ENCODE measurements at places on chromosomes 7 and 10.

- DNase-seq, result no peak
These were observed 240.1 kb downstream of the TRIL start for GRCh38 chr7:28718055-28718481.

DNA sequence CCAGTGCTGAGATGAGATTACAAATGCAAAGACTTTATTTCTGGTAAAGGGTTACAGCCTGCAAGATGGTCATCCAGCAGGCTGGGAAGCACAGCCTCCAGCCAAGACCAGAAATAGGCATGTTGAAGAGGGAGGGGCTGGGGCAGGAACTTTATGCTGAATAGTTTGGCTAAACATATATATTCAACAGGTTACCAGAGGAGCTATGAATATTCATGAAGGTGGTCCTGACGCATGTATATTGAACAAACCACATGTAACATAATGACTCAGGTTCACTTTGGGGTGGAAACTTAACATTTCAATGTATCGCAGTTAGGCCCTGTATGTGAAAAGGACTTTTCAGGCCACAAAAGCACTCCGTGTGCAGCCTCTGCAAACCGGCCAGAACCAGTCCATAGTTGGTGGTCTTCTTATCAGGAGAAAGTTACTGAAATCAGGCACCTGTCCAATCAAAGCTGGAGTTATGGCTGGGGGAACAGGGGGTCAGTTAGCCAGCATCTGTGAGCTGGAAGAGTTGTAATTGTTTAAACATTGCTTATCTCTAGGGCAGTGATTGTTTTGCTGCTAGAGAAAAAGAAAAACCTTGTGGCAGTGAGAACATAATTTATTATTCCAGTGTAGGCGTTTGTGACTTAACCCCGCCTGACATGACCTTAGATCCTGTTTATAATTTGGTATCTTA is 372.9 kb upstream of the AUTS2 start:
- no peak for DNase-seq

GRCh38 chr7:158129037-158130022 is 458.3 kb downstream of the PTPRN2 start:
- no peak for DNase-seq

DNA sequence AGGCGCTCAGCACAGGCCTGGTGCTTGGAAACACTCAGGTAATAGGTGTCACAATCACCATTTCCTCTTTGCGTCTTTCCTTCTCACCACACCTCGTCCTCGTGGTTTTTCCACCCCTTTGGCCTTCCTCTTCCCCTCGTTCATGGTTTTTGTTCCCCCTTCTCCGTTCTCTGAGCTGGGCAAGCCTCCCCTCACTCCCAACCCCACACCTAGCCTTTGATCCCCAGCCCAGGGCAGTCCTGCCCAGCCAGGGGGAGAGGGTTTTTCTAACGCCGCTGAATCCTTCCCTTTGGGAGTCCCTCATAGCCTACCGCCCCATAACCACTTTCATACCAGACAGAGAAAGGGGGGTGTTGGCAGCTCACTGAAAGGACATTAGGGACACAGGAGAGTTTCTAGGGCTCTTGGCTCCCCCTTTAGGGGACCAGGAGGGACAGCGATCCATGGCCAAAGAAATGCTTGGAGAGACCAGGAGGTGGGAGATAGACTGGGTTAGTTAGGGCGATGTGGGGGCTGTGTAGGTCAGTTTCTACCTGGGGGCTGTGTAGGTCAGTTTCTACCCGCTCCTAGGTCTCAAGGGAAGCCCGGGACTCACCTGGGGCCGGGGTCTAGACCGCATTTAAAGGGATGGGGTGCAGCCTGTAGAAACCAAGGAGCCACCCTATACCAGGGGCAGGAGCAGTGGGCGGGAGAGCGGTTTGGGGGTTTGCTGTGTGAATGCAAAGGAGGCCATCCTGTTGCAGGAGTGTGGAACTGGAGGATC is 1.4 kb downstream of the EPHB4 start:
- no peak for DNase-seq

Data from T-helper 9 cell (primary cell).